GM04504 (cell line): ENCODE measurements at places on chromosomes 2 and 18.

DNA sequence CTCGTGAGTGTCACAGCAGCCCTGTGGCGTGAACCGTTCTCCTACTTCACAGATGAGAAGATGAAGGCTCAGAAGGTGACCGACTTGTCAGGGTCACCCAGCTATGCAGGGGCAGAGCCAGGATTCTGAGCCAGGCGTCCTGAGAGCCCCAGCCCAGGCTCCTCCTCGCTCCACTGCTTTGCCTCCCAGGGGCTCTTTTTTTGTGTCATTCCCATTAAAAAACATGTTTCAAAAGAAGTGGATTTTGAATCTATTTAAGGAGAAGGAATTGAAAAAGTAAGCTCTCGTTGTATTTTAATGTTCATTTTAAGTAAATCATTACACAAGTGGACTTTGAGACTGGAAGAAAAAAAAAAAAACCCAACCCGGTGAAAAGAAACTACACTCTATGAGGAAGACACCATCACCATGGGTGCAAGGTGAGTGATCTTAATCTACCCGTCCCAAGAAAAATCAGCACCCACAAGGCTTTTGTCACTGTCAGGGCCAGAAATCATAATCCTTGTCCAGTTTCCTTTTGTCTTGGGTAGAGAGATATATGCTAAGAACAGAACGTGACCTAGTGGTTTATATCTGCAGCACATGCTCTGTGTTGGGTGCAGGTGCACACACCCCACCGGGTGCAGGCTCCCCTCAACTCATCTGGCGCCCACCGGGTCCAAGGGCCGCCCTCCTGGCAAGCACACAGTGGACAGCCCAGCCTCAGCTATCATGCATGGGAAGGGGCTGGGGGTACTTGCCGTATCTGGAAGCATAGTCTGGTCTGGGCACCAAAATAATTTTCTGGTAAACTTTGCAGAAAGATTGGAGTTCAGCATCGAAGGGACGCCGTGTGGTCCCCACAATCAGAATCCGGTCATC is 73.5 kb upstream of the ASB18 start:
- no peak for DNase-seq

DNA sequence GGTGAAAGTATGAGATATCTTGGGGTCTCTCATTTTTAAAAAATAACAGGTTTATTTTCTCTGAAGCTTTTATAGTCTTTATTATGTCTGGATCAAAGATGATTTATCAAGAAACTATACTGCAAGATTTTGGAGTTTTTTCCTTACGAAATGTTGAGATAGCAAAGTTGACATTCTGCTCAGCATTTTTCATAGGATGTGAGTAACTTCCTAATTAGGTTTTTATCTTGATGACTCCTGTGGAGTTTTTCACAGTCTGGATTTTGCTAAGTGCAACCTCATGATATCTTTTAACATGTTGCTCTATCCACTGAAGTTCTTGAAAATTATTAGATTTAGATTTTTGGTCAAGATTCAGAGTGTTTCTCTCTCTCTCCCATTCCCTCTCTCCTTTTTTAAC is 17.8 kb downstream of the TCF7L1 start:
- DNase-seq, result no peak

GRCh38 chr2:174764280-174765255 is at the start of gene CHRNA1:
CHRNA1 (minus strand) TSS chr2:174764472; CDS start chr2:174764394, 78 bp downstream.
- no peak for DNase-seq

DNA sequence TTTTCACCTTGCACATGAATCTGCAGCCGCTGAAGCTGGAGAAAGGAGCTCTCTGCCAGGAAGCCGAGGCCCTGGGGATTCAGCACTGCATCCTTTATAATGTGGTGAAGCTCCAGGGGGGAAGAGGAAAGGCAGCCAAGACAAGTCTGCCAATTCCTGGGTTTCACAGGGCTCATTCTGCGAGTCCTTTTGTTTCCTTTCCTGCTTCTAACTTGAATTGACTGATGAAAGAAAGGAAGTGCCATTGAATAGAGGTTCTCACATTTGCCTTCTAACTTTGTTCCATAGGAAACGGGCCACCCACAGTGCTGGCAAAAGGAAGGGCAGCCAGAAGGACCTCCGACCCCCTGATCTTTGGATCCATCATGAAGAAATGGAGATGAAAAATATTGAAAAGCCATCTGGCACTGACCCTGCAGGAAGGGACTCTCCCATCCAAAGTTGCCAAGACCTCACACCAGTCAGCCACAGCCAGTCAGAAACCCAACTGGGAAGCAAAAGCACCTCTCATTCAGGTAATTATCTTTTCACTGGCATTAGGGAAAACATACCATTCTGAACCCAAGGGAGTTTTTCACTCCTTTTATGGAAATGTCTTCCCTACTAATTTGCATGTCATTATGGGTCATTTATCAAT is 765.4 kb downstream of the MBD2 start:
- DNase-seq, result no peak

- no peak for DNase-seq
Measured at GRCh38 chr18:46656326-46657114, 500 bp downstream of the LOXHD1 start.

- DNase-seq, result no peak
Measured at GRCh38 chr2:68653538-68653982, 10.2 kb downstream of the PROKR1 start.

- DNase-seq, result no peak
Measured at GRCh38 chr18:73714466-73714865, 433.2 kb downstream of the FBXO15 start.

GRCh38 chr2:120863661-120864320 is 128.1 kb downstream of the GLI2 start:
- no peak for DNase-seq

DNA sequence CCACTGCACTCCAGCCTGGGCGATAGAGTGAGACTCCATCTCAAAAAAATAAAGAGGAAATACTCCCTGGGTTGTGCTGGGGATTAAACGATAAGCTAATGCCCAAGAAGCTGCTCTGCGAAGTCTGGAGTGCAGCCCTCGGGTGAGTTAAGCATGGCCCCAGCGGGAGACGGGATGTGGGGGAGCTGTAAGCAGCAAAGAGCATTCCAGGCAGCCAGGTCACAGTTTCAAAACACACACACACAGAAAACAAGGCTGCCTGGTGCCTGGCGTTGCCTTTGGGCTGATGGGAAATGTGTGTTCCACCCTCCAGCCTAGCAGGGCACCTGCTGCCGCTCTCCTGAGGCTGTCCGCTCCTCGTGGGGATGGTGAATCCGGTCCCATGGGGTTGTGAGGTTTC is 24.1 kb downstream of the ODC1 start:
- DNase-seq, result no peak

GRCh38 chr2:111665551-111666116 is 218.4 kb downstream of the ANAPC1 start:
- DNase-seq, result no peak

DNA sequence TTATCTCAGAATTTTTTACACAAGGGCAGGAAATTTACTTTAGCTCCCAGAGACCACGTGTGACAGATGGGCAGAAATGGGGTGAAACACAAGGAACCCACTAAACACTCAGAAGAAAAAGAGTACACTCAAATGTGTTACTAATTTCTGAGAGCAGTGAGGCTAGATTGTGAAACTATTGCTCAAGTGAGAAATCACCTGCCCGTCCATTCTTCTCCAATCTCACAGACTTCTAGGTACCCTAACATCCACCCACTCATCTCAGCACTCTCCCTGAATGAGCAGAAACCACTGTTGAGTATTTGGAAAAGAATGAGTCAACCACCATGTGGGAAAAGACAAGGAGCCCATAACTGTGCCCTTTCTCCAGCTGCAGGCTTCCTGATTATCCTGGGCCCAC is 293.0 kb upstream of the CDH2 start:
- DNase-seq, result no peak

DNA sequence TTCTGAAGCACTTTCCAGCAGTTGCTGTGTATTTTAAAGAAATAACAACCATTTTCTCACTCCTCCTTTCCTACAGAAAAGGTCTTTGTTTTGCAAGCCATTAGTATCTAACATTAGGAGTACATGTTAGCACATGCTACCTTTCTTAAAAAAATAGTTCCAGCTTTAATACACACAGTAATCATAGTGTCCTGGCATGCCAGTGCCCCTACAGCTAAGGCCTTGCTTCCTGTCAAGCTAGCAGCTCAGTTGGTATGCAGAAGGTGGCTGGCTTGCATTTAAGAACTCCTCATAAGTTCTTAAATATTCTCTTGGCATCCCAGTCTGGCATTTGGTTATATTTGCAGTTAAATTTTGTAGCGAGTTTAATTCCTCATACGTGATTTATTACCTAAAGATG is 141.3 kb upstream of the IL1R2 start:
- no peak for DNase-seq

DNA sequence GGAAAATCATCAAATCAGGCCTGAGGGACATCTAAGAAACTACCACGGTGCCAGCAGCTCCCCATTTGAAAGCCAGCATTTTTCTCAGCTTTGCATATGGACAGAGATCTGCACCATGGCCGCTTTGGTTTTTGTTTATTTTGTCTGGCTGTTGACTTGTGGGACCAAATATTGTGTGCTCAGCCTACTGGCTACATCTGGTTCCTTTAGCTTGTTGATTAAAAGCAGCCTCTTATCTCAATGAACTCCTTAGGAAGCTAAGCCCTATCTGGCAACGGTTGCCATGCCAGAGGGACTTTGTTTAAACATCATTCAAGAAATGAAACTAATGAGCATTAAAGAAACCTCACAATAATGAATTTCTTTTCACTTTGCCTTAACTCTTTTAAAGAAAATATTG is 32.4 kb upstream of the CCDC150 start:
- DNase-seq, result no peak

- DNase-seq, result peak; percentile 41
Measured at GRCh38 chr2:98649135-98649991, 41.0 kb downstream of the UNC50 start.

- no peak for DNase-seq
Measured at GRCh38 chr18:41526054-41526453, 429.0 kb upstream of the PIK3C3 start.

DNA sequence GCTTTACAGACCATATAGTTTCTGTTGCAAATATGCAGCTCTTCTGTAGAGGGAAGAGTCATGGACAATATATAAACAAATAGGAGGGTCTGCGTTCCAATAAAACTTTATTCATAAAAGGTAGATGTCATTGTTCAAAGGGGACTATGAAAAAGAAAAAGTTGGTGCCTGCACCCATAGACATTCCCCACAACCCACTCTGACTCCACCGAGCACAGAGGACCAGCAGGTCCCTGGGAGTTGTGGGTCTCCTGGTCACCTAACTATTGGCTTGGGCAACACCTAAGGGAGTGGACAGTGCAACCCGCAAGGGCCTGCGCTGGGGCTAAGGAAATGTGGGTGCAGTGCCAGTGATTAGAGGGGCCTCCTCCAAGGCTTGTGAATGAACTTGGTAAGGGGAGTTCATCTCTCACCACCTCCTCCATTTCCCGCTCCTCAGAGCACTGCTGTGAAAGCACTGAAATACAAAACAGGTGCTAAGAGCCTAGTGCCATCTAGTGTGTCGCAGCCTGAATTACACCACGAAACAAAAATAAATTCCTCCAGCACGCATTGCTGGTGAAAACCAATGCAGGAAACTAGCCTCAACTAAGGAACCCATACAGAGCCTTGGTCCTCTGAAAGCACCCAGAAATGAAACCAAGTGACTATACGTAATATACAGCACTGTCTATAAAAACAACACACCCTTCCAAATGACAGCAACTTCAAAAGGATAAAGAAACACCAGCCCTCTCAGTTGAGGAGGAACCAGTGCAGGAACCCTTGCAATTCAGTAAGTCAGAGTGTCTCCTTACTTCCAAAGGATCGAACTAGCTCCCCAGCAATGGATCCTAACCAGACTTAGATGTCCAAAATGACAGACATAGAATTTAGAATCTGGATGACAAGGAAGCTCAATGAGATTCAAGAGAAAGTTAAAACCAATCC is 166.6 kb downstream of the RNF144A start:
- no peak for DNase-seq
